ENCODE measurements at places on chromosomes 5 and 9.

GRCh38 chr5:171657473-171657872 lies 128.1 kb upstream of the SMIM23 start:
- no peak overlapping the region for H3K4me3 ChIP-seq
- no peaks in the 10 kb centered on the region for H3K36me3 ChIP-seq
- no peaks in the 10 kb centered on the region for H3K27me3 ChIP-seq
- no peak for DNase-seq
- H3K4me1 ChIP-seq = no peaks in the 10 kb centered on the region

- H3K27me3 ChIP-seq = no peaks in the 10 kb centered on the region
- H3K4me3 ChIP-seq = peak overlapping the region; percentile 91
- H3K27ac ChIP-seq = peak overlapping the region; percentile 82
- DNase-seq = no peak
These were observed 384 bp upstream of the MRPS2 start for GRCh38 chr9:135500071-135500524.

DNA sequence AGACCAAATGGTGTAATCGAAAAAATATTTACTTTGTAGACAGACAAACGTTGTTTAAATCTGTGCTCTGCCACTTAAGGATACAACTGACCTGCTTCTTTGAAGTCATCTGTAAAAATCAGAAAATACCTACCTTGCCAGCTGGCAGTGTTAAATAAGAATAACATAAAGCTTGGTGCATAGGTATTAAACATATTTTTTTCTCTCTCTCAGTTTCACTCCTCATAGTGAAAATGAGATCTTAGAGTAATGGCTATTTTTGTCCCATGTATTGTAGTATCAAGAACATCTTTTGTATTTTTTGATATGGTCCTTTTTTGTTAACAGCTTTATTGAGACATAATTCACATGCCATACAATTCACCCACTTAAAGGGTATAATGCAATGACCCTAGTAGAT lies 17.9 kb upstream of the RANBP17 start:
- no peaks in the 10 kb centered on the region for H3K4me1 ChIP-seq
- no peak overlapping the region for H3K27ac ChIP-seq
- no peaks in the 10 kb centered on the region for H3K36me3 ChIP-seq
- no peak for DNase-seq

DNA sequence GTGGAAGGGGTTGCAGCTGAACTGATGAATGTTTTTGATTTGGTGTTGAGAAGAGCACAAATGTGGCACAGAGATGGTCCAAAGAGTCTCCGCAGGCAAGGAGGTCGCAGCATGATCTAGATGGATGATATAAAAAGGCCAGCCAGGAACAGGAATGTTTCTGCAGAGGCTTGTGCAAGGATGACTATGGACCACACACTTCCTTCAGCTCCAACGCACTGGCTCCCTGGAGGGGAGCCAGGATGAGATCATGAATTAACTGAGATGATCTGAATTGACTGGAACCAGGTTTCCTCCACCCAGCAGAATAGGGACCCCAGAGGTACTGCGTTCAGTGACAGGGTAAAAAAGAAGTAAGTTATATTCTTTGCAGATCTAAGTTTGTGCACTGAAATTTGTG lies 89.0 kb downstream of the ARSB start:
- H3K27ac ChIP-seq = no peak overlapping the region
- DNase-seq = no peak
- H3K27me3 ChIP-seq = no peaks in the 10 kb centered on the region
- H3K4me1 ChIP-seq = no peaks in the 10 kb centered on the region
